ENCODE measurements at places on chromosomes 1 and 21.

DNA sequence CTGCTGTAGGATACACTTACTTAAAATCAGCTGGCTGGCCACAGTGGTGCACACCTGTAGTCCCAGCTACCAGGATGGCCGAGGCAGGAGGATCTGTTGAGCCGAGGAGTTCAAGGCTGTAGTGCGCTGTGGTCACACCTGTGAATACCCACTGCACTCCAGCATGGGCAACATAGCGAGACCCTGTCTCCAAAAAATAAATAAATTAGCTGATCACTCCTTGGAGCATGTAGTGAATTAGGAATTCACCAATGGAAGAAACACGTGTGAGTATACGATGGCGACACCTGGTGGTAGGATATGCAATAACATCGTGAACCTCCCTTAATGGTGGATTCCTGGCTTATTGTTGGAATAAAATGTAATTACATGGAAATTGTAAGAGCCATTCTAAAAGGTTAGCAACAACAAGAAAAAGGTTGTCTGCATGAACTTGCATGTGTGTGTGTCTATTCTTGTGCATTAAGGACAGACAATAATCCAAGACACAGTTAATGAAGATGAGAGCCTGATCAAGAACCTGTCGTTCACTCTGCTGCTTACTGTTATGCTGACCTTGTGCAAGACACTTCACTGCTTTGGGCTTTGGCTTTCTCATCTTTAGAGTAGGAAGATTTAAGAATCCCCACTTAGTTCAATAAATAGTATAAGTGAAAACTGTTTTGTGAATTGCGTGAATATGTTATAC lies 38.6 kb upstream of the COX20 start:
- peak; percentile 11 for DNase-seq

DNA sequence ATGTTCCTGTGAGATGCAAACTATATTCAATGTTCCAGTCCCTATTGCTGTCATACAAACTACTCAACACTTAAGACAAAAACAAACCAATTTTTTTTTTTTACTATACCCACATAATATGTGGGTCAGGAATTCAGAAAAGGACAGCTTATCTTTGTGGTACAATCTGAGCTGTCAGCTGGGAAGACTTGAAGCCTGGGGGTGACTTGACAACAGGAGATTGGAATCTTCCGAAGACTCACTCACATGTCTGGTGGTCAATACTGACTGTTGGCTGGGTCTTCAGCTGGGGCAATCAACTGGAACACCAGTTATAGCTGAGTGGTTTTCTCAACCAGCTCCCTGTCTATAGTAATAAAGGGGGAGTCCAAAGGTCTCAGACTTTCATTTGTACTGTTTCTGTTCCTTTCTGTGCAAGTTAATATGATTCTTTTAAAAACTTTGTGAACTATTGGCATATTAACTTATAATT lies 81.7 kb upstream of the ATP1B1 start:
- DNase-seq = no peak

GRCh38 chr1:44049839-44050238 lies 18.6 kb upstream of the SLC6A9 start:
- no peak for DNase-seq

DNA sequence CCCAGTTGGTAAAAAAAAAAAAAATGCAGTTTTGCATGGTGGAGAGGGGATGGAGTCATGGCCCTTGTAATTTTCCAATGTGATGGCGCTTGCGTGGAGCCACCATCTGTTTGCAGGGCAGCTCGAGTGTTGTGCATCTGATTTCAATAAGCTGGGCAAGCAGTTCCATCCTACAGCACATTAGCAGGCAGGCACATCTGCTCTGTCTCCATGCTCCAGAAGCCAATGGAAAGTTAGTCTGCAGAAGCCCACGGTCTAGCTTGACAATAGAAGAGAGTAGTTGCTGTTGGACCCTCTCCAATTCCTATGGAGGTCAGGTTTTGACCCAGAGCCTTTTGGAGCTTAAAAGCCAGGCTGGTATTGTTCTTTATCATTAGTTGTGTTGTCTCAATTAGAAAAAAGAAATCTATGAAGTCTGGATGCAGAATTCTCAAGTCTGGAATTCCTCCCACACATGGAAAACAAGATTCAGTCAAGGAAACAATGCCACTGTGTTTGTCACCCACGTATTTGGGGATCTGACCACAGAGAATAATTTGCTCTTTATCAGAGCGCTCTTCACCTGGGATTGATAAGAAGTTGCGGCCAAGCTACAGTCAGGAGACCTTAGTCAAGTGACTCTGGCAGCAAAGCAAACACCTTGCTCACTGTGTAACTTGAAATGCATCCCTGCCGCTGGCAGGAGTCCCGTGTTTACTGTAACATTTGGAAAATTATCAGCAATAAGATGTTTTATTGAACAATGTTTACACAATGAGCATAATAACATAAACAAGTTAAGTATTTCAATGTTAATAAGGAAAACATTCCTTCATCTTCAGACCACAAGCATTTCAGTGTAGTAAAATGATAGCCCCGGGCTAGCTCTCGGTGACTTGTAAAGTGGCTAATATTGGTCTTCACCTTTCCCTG lies 20.7 kb downstream of the NGF start:
- DNase-seq = no peak

DNA sequence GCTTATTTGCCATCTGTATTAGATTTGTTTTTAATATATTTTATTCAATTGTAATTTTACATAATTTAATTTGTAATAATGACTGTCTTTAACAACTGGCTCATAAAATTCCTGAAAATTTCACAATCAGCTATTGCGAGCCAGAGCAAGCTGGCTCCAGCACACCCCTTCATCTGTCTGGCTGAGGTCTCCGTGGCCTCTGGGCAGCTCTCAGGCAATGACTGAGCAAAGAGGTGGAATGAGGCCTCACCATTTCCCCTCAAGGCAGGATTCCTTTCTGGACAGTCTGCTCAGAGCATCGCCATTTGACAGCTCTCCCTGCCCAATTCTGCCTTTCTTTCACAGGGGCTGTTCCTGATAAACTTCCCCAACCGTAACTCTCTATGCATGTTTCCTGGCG lies 5.8 kb upstream of the KANK4 start:
- DNase-seq = no peak

DNA sequence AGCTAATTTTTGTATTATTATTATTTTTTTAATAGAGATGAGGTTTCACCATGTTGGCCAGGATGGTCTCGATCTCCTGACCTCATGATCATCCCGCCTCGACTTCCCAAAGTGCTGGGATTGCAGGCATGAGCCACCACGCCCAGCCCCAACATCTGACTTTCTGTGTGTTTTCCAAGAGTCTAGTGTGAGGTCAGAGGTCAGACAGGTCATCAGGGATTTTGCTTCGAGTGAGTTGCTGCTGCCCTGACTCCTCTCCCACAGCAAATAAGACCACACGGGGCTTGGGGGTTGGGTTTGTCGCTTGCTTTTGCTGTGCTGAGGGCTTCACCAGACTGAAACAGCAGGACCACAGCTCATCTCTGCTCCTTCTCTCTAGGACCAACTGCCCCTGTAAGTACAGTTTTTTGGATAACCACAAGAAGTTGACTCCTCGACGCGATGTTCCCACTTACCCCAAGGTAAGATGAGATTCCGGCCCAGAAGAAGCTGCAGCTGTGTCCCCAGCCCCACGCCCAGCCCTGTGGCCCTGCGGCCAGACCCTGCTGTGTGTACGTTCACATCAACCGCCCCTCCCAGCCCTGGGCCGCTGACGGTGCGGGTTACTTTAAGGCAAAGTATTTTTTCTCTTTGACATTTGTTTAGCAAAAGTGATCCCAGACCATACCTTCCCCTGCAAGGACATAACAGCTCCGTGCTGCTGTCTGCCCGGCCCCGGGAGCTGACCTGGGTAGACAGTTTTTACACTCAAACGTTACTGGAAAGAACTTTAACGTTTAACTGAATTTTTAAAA lies 97.5 kb downstream of the PDE9A start:
- no peak for DNase-seq

DNA sequence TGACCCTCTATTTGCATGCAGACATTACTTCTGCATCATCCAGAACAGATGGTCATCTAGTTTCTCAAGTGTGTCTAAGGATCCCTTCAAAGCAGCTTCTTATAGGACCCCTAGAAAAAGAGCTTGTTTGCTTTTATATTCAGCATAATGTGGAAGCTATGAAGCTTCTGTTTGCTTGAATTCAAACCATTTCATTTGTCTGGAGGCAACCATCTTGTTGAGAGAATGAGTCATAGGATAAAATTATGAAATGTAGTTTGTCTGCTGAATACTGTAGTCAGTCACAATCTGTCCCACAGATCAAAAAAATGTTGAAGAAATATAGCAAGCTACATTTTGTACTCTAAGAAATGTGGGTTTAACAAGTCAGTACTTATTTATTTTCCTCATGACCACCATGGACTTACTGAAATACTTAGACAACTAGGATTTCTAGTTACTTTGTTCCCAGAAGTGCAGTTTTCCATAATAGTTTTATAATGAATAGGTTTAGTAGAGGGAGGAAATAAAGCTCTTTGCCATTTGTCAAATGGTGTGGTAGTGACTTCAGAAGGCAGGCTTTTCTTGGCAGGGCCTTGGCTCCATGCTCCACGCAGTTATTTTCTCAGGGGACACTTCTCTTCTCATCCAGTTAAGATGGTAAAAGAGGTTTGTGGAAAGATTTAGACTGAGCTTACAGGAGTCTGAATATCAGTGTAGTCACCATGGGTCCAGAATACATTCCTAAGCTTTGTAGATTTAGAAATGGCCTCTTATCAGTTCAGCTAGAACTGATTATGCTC lies 74.8 kb upstream of the DEPDC1 start:
- no peak for DNase-seq

DNA sequence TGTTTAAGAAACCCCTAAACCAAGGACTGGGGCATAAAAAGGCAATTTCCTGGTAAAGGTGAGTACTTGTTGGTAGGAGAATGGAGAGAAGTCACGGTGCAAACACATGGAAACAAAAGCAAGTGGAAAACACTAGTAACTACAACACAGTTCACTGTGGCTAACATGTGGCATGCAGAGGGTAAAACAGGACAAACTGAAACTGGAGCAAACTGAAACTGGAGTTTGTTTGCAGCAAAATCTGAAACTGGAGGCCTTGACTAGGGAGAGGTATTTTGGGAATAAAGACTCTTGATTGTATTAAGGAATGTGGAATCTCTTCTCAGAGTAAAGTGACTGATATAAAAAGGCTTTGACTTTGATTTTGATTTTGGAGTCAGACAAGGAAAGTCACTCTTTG lies 376.3 kb upstream of the PRMT6 start:
- no peak for DNase-seq

- DNase-seq = no peak
These were observed 38.3 kb downstream of the ELK4 start for GRCh38 chr1:205593532-205593931.

GRCh38 chr1:76955652-76956051 lies 88.4 kb downstream of the ST6GALNAC5 start:
- DNase-seq = no peak

- DNase-seq = no peak
These were observed 16.5 kb downstream of the MEGF6 start for GRCh38 chr1:3594706-3595377.

DNA sequence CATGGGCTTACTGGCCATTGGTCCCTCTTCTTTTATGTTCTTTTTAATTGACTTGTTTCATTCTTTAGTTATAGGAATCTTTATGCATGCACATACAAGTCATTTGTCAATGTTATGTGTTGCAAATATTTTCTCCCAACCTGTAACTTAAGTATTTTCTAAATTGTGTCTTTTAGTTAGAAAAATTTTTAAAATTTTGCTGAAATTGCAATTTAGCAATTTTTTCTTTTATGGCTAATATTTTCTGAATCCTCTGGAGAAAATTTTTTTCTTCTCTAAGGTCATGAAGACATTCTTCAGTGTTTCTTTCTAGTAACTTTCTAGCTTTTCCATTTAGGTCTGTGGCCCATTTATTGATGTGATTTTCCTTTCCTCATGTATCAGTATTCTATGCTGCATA lies 48.9 kb upstream of the TENT5C start:
- DNase-seq = no peak

- no peak for DNase-seq
These were observed 17.1 kb downstream of the FCRL4 start for GRCh38 chr1:157580828-157581210.

GRCh38 chr1:183235503-183235902 lies 49.4 kb downstream of the LAMC2 start:
- no peak for DNase-seq

DNA sequence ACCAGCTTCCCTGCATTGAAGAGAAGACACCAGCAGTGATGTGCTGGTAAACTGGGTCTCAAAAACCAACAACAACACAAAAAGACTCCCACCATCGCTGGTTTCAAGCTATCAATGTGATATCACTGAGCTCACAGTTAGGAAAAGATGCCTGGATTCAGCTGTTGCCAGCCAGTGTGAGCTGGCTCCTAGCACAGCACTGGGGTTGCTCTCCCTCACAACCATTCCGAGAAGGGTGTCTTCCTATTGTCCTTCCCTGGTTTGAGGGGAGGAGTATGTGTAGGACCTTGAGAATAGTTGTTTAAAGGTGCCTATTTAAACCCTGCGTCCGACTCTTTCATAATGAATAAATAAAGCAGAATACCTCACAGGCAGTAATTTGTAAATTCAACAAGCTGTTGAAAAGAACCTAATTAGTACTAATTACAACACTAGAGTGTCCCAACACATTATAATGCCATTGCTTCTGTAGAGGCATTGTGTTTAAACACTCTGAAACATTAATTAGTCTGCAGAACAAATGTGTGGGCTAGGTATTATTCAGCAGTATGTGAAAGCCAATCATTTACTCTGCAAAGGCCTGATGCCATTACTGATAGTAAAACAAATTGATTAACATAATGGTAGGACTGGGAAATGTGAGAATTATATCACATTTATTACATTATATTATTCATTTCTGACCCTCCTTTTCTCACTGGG lies 17.2 kb downstream of the NIBAN1 start:
- no peak for DNase-seq

DNA sequence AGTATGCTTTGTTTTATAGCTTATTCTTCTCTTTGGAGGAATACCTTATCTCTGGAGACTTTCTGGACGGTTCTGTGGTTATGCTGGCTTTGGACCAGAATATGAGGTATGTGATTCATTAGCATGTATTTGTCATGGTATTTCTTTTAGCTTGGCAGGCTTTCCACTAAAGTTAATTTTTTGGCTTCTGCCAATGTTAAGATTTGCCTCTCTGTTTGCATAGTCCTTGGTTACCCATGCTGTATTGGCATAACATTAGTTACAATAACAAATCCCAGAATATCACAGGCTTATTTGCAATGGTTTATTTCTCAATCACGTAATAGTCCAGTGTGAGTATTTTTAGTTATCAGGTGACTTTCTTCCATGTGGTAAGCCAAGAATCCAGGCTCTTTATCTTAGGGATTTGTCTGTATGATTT lies 9.7 kb downstream of the ZMPSTE24 start:
- no peak for DNase-seq

- no peak for DNase-seq
These were observed 4.7 kb downstream of the C1orf35 start for GRCh38 chr1:228098323-228098931.

DNA sequence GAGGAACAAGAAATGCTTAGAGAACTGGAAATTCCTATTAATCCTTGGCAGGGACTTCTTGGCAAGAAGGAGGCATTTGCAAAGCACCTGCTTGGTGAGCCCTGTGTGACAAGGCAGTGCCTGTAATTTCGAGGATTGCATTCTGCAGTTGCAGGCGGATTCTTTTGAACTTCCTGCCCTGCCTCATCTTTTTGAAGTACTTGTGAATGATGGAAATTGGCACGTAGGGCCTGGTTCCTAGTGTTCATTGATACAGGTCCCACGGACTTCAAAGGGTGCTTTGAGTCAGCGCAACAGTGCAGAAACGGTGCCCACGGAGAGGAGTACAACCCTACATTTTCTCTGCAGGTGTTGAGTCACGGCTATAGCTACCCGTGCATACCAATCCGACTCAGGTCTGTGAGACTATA lies 6.4 kb downstream of the HUNK start:
- no peak for DNase-seq

GRCh38 chr1:190376044-190376443 lies 101.6 kb downstream of the BRINP3 start:
- no peak for DNase-seq

Measured in CD4-positive, alpha-beta T cell treated with Interferon gamma for 1 hour (primary cell).